ENCODE measurements at places on chromosomes 1 and 21. TPM values are rescaled to one million over a fixed set of nuclear protein-coding genes. Genes with fewer than 3 reads are reported as not detected.

DNA sequence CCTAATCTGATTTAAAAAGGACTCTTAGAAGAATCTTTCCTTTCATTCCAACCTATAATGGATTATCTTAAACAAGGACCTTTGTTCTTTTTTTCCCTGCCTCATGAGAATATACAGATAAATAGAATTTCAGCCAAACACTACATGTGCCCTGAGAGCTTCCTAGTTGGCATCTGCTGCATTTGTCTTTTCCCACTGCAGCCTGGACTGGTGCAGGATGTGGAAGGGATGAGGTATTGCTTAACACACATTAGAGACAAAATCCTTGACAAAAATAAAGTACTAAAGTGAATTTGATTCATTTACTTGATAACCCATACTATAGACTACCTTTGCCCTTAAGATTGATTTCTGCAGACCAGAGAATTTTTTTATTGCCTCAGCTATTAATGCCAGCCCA is 59.5 kb downstream of the PALMD start:
- DNase-seq: no peak

GRCh38 chr1:3779265-3779911 is 6.8 kb downstream of the SMIM1 start:
- no peak for DNase-seq

DNA sequence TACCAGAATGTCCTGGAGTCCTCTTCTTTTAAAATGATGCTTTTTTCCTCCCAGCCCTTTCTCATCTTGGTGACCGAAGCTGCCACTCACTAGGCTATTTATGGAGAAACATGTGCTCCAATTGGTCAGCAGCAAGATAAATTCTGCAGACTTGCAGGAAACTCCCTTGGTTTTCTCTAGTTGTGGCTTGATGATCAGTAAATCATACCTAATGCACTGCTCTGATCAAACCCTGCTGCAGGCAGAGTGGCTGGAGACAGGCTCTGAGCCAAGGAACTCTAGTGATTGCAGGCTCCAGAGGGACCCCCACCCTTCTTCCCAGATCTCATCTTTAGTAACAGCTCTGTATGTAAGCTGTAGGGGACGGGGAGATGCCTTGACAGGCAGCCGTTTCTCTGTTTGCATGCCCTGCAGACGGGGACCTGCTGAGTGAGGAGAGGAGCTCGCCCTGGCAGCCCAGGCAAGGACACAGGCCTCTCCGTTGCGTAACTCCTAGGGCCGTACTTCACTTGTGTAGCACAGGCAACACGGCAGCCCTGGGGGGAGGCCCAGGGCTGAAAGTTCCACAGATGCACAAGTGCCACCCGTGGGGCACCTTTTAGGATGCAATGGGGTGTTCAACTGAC is 14.5 kb downstream of the SLC6A17 start:
- no peak for DNase-seq

DNA sequence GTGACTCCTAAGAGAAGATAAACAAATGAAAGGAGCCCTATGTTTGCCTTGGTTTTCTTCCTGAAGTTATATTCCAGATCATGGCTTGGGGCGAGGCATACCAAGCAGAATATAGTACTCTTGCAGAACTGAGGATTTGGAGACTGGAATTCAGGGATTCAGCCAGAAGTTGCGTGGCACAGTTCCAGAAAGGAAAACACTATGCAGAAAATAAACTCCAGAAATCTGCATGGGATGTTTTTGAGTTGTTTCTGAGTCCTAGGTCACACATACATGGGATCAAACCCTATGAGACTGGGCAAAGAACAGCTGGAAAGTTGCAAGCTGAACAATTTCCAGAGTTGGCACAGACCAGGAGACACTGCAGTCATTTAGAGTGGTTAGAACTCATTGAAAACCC is 42.9 kb upstream of the IFFO2 start:
- no peak for DNase-seq

GRCh38 chr1:28891256-28891655 is 23.1 kb upstream of the EPB41 start:
- DNase-seq: no peak

GRCh38 chr1:36384542-36385409 is 948 bp downstream of the STK40 start:
- no peak for DNase-seq

Gene DHX9
- 107 TPM for total RNA-seq

Gene CYP4Z1
- not detected for total RNA-seq

Gene SLAMF8
- total RNA-seq: not detected

Gene PRKCZ
- 4.0 TPM for total RNA-seq

Gene PPFIA4
- total RNA-seq: 0.29 TPM

Gene NCMAP
- not detected for total RNA-seq

Gene CHIA
- total RNA-seq: not detected

Gene SASS6
- 1.9 TPM for total RNA-seq
